Memory B cell (primary cell): ENCODE measurements at places on chromosomes 16 and 17.

- no peak for DNase-seq
These were observed 19.8 kb downstream of the C16orf95 start for GRCh38 chr16:87297407-87297806.

DNA sequence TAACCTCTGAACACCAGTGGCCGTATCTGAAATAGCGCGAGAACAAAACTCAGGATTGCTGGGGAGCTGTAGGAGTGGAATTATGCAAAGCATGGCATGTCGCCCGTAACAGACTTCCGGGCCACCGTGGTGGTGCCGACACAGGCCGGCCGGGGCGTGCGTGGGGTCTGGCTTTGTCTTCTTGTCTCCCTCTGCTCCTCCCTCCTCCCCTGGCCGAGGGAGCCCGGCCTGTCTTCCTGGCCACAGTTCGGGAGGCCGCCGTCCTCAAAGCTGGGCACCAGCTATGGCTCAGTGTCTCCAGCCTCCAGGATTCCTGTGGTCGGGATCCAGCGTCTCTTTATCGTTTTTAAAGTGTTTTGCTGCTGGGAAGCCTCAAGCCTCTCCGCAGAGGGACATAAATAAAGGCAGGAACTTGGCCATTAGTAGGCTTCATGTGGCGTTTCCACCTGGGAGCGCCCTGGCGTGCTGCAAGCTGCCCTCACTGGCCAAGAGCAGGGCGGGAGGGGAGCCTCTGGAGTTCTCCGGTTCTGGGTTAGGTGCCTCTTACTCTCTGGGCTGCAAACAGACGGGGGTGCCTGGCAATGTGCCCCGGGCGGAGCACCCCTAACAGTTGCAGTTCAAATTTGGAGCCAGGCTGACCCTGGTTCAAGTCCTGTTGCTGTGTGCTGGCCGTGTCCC lies 22.0 kb upstream of the NPTX1 start:
- no peak for DNase-seq

DNA sequence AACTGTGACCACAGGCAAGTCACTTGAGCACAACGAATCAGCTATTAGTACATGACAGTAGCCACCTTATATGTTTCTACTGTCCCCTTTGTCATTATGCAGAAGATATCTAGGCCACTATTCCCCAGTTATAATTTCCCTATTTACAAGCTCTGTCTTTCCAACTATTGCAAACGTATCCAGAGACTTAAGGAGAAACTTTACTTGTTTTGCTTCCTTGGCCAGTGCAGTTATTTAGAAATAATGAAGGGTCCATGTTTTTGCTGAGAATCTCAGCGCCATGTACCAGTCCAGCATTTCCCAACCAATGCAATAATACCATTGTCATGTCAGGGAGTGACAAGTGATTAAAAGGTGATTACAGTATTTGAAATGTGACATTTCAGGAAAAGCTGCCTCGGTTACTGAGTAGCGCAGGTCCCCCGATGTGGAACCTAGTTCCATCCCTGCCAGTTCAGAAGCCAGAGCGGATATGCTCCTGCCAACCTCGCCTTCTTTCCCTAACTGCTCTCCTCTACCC lies 743 bp downstream of the ZNF624 start:
- DNase-seq, result no peak

DNA sequence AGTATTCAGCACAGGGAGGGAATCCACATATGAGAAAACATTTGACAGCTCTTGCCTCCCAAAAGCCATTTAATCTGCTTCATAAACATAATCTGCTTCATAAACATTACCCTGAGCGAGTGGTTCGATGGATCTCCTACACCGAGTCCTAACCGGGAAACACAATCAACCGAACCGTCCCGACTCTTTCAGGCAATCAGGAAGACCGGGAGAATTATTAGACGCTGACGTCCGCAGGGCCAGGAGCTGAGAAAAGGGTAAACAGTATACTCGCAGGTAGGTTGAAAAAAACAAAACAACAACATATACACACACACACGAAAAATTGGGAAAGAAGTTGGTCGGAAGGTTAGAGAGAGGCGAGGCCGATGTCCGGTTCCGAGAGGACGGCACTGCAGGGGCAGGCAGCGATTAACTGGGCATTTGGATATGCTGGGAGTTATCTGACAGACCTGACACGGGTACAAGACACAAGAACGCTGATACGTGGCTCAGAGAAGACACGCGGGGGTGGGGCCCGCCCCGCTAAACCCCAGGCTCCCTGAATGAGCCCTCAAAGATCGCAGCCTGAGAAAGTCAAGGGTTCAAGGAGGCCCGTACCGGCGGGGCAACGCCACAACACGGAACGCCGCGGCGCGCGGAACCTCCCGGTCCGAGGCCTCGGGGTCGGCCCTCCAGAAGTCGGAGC lies 585 bp downstream of the AP1G1 start:
- DNase-seq, result no peak

DNA sequence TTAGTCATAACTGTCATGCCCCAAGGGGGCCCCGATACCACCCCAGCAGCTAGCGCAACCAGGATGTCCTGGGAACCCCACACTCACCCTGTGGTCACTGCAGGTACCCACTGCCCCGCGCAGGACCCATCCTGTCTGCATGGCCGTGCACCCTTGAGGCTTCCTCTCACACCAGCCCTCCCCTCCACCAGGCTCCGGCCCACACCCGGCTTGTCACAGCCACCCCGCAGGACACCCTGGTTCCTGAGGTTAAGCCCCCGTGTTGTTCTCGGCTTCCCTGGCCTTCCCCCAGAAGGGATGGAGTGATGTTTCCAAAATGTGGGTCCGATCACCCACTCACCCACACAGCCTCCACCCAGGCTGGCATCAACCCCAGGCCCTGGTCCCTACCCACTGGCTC lies 7.5 kb downstream of the DNASE1L2 start:
- no peak for DNase-seq

GRCh38 chr17:17206124-17206912 lies at the start of gene PLD6:
TSS of gene PLD6 (minus strand) at chr17:17206333. CDS start at chr17:17206286, 47 bp downstream.
- peak; percentile 99 for DNase-seq

- no peak for DNase-seq
These were observed 6.9 kb upstream of the SLC13A2 start for GRCh38 chr17:28466521-28467048.

GRCh38 chr16:29812754-29813643 lies 1.0 kb downstream of the PRRT2 start:
- no peak for DNase-seq

- DNase-seq, result no peak
These were observed 11.8 kb downstream of the RFFL start for GRCh38 chr17:35051579-35052240.

- no peak for DNase-seq
These were observed 2.2 kb downstream of the TMEM132E start for GRCh38 chr17:34581446-34582184.

- DNase-seq, result no peak
These were observed 419.1 kb upstream of the RBFOX1 start for GRCh38 chr16:6913566-6913965.

DNA sequence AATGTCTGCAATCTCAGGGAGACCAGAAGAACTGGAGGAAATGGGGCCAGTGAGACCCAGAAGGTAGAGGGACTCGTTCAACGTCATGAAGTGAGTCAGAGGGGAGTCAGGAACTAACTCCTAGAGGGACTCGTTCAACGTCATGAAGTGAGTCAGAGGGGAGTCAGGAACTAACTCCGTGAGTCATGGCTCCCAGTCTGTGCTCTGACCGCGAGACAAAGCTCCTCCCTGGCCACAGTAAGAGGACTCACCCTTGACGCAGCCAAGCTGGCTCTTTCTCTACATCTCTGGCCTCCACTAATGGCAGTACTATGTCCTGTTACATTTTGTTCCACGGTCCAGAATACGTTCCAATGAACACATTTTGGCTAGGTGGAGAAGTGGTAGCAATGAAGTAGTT lies 902.5 kb downstream of the KCNJ2 start:
- no peak for DNase-seq

- DNase-seq, result no peak
These were observed 2.6 kb downstream of the EPOP start for GRCh38 chr17:38671939-38672720.

GRCh38 chr17:50638966-50639713 lies 4.5 kb downstream of the ABCC3 start:
- DNase-seq, result no peak

GRCh38 chr16:16092925-16093627 lies 130.2 kb downstream of the ABCC6 start:
- no peak for DNase-seq

DNA sequence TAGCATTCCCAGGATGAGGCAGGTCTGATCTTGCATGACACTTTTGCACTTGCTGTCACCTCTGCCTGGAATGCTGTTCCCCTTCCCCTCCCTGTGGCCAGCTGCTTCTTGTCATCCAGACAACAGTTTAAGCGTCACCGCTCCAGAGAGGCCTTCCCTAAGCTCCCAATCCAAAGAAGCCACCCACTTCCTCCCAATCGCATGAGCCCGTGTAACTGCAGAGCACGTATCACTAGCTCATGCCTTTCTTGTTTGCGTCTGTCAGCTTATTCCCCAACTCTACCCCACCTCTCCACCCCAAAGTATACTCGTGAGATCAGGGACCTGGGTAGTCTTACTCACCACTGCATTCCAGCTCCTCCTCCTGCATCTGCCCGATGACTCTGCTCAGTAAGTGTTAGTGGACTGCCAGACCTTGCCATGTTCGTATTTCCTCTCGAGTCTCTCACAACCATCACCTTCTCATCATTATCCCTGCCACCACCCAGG lies 92.8 kb downstream of the GAS7 start:
- no peak for DNase-seq

DNA sequence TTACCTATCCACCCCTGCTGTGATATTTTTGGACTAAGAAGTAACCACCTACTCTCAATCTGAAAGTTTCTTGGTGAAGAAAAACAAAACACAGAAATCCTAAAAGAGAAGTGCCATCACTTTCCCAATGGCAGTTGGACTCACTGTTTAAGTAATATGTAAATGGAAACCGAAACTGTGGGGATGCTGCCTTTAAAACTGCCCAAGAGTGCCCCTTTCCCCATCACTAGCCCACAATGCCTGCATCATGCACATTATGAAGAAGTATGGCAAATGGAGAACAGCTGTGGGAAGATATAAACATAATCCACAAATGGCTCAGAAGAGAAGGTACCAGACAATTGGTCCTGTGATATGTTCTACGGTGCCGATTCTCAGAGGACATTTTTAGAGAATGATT lies 33.5 kb upstream of the SLC6A2 start:
- no peak for DNase-seq

DNA sequence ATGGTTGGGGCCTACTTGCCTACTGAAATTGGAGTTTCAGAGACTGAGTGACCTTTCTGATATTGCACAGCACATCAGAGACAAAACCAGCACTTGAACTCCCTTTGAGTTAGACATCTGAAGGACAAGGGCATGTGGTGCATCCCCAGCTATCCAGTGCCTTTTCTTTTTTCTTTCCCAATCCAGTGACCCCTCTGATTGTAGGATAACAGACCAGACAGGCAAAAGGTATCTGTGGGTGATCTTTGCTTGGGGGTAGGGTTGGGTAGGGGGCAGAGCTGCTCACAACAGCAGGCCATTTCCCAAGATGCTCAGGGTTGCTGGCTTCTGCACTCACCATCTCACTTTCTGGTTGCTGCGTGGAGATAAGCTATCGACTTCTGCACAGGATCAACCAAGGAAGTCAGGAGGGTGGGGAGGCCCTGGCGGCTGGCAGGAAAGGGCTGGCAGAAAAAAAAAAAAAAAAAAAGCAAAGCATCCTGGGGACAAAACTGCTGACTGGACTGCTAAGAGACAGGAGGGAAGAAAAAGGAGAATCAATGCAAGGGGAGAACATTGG lies 42.2 kb downstream of the HOXB1 start:
- DNase-seq, result no peak

DNA sequence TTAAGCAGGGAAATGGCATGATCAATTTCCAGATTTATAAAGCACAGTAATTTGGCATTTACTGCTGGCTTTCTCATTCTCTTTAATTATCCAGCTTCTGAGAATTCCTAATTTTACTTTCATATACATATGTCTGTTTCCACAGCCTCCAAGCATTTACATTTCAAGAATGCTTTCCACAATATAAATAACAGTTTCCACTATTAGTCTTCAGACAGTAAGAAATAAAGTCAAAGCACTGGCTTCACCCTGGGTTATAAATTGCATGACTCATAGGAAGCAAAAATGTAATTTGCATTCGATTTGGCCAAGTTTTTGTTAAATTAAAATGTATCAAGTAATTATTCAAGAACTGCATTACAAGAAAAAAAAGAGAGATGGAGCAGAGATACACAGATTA lies 53.5 kb downstream of the MPHOSPH6 start:
- no peak for DNase-seq

- peak; percentile 74 for DNase-seq
These were observed 34.5 kb downstream of the YWHAE start for GRCh38 chr17:1365445-1366039.

GRCh38 chr16:69378036-69378435 lies 7.8 kb downstream of the TERF2 start:
- no peak for DNase-seq

DNA sequence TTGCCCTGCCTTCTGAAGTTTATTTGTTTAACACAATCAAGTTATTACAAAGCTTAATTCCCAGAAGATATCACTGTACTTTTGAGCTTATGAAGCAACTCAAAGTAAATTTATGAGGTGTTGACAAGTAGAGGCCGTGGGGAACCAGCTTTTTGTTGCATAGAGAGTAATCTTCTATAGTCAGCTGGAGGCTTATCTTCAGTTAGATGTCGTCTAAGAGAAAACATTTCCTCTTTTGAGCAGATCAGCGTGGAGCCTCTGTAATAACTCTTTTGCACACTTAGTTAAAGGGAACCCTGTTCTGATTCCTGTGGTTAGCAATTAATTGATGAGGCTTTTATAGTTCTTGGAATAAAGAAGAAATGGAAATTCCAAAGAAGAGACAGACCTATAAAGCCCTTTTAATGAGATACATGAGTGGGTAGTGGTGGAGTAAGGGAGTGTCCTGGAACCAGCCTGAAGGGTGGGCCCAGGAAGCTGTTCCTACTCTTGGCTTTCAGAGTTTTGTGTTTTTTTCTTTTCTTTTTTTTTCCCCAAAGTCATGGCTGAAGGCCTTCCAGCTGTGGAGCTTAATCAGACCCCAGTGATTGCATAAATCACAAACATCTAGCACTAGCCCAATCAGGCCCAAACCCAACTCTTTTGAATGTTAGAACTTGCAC lies 28.9 kb upstream of the MAP3K14 start:
- DNase-seq, result no peak
